ENCODE measurements at places on chromosomes 16 and 17.

DNA sequence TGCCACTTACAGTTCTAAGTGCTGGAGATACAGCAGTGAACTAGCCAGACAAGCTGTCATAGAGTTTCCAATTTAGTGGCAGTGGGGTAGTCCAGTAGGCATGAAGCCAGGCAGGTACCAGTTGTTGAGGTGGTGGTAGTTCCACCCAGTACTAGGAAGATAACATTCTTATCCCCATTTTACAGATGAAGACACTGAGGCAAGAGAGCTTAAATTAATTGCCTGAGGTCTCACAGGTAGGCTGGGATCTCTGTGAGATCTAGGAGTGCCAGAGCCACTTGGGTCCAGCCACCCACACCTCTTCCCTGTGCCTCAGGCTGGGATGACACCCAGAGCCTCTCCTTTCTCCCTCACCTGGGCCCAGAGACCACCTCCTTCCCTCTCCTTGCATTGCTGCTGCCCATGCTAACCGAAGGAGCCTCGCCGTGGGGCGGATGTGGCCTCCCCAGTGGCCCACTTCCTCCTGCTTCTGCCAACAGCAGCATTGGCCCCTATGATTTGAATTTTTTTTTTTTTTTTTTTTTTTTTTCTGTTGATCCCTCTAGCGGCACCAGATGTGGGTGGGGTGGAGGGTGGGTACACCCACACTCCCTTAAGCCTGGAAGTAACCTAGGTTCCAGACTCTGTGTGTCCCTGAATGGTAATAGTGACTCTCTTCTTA is 114.0 kb downstream of the PRKCB start:
- DNase-seq: no peak

DNA sequence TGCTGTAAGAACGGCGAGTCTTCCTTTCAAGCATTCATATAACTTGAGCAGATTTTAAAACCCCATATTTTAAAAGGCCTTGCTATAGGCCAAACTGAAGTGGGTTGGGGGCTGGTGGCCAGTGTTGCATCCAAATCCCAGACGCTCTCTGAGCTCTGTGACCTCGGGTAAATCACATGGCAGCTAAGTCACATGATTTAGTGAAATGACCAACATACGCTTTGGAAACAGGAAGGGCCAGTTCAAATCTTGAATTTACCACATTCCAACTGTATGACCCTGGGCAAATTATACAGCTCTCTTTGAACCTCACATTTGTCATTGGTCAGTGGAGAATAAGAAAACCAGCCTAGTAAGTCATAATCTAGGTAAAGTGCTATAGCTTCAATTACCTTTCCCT is 519.3 kb downstream of the HAPSTR1 start:
- DNase-seq: no peak

- no peak for DNase-seq
These were observed 368.1 kb downstream of the C16orf95 start for GRCh38 chr16:86949116-86949515.

- no peak for DNase-seq
These were observed 247.0 kb downstream of the CHD9NB start for GRCh38 chr16:52805559-52806168.

DNA sequence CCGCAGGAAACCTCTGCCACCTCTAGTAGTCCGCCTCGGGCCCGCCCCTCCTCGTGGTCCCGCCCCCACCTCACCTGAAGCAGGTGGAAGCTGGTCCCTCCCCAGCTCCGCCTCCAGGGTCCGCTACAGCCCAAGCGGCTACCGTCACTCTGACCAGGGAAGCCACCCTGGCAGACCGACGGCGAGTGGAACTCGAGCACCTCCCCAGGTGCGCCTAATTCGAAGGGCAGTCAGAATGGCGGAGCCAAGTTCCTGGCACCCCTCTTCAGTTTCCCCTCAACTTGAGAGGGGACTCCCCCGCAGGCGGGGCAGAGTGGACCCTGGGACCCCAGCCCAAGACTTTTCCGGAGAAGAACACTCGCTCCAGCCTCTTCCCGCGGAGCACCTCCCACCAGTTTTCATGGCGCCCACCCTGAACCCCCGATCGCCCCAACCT is 507 bp downstream of the FHOD1 start:
- DNase-seq: no peak

DNA sequence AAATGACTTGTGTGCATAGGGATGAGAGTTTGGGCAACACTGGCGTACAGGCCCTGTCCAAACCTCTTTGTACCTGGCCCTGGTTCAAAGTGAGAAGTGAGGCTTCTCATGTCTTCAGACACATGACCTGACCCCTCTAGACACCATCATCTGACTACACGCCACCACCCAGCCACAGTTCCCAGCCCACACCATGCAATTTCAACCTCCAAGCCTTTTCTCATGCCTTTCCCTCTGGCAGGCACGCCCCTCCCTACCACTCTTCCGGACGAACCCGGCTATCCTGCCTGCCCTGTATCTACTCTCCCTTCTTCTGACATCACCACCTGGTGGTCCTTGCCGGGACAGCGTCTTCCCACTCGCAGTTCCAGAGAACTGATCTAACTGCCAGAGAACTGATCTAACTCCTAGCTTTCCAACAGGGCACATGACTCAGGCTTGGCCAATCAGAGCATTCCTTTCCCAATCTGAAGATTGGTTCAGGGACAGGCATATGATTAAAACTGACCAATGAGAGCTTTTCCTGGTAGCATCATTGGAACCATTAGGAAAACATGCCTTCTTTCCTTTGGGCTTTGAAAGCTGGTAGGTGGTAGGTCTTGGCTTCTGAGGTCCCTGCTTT is 27.1 kb upstream of the IL21R start:
- peak; percentile 44 for DNase-seq

DNA sequence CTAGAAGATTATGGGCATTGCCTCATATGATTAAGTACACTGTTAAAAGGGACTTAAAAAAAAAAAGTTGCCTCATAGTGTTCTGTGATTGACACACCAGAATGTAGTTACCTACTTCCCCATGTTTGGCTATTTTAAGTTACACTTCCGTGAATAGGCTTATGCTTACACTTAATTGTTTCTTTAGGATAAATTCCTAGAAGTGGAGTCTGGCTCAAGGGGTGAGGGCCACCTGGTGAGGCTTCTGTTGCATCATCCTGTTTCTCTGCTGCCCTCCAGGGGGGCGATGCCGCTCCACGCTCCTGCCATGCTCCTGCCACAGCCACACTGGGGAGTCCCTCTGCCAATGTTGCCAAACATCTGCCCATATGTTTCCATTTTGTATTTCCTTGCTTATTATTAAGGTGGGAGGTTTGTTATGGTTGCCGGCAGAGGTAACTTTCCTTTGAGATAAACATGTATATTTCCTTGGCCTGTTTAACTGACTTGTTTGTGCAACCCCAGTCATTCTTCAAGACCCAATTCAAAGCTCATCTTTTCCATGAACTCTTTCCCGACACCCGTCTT is 73.1 kb downstream of the KSR1 start:
- no peak for DNase-seq

DNA sequence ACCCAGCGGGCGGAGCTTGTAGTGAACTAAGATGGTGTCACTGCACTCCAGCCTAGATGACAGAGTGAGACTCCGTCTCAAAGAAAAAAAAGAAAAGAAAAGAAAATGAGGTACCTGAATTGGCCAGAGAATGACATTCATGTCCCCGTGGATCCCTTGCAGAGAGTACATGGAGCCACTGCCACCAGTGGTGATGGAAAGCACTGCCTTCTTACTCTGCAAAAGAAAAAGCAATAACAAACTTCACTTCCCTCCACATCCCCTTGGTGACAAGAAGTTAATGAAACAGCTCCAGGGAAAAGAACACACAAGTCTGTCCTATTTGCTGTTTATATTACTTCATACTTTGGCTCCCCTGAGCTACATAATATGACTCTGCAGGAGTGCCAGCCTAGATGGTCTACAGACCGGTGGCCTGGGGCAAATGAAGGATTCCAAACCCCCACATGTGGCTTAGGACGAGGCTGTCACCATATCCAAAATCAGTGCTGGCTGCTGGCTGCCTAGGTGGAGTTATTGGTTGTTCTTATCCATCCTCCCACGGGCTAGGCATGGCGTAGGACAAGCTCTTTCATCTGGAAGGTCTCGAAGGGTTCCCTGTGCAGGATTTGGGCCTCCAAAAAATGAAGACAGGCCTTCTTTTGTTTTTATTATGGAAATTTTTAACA is 13.3 kb downstream of the NQO1 start:
- no peak for DNase-seq
